ENCODE measurements at places on chromosomes 16 and 17. TPM values are rescaled to one million over a fixed set of nuclear protein-coding genes. Genes with fewer than 3 reads are reported as not detected.

GRCh38 chr16:71421911-71422310 lies 19.9 kb downstream of the TLE7 start:
- no peak for DNase-seq

DNA sequence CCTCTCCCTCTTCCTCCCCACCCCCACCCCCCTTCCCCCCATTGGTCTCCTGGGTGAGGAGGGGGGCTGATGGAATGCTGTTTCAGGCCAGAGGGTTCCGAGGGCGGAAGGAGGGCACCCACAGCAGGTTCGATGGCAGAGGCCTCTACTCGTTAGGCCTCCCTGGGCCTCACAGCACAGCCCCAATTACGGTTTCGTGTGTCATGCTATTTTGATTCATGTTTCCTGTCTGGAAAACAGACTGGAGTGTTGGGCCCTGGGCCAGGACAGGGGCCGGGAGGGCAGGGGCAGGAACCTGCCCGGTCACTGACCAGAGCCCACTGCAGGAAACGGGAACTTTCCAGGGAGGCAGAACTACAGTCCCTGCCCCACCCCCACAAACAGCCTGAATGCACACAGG lies 138.2 kb downstream of the C16orf95 start:
- no peak for DNase-seq

DNA sequence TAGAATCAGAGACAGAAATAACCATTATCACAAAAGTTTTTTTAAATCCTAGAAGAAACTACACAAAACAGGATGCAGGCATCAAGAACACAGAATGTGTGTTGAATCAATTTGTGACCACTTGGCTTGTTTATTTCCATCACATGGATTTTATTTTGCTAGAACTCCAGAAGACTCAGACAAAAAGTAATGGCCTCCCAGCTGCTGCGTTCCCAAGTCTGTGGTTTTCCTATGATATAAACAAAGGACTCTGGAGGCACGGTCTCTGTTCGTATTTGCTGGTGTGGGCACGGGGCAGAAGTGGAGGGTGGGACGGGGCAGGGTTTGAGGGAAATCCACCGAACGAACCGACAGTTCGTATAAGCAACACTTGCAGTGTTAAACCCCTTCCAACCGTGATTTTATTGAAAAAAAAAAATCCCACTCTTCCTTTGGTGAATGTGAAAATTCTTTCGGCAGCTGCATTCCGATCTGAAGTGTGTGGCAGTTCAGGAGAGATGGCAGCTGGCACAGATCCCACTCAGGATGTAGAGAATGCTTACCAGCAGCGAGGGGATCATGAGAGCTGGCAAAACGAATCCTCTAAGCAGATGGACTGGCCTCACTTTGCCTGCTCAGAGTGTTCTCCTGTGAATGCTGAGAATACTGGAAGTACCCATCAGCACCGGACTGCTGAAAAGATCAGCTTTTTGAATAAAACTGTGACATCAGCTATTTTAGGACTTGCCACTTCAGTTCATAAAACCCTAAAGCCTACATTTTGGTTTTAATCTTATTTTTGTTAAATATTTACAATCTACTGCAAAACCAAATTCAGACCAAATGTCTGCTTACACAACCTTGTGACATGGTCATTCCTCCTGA lies 165.2 kb downstream of the VPS53 start:
- DNase-seq, result no peak

- DNase-seq, result peak; percentile 86
Measured at GRCh38 chr17:45394913-45395568, 37.6 kb downstream of the ARHGAP27 start.

- DNase-seq, result no peak
Measured at GRCh38 chr16:69647020-69647419, 79.3 kb downstream of the NQO1 start.

- no peak for DNase-seq
Measured at GRCh38 chr17:21379080-21379711, 3.0 kb downstream of the KCNJ12 start.

DNA sequence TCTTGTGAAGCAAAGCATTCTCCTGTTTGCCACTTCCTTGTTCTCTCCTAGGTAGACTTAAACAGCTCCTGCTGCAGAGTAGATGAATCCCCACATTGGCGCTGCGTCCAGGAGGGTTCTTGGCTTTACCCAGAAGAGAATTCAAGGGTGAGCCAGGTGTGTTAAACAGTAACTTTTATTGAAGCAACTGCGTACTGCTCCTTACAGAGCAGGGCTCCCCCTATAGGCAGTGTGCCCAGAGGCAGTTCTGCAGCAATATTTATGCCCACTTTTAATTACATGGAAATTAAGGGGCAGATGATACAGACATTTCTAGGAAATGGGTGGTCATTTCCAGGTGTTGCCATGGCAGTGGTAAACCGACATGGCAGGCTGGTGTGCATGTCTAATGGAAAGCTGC lies 987.6 kb upstream of the RBFOX1 start:
- DNase-seq, result no peak

GRCh38 chr16:18018376-18018775 lies 318.2 kb downstream of the NPIPA8 start:
- DNase-seq, result no peak

- DNase-seq, result no peak
Measured at GRCh38 chr16:19304750-19305149, 19.2 kb downstream of the CLEC19A start.

- peak; percentile 74 for DNase-seq
Measured at GRCh38 chr17:79393358-79394052, 217.3 kb downstream of the RBFOX3 start.

DNA sequence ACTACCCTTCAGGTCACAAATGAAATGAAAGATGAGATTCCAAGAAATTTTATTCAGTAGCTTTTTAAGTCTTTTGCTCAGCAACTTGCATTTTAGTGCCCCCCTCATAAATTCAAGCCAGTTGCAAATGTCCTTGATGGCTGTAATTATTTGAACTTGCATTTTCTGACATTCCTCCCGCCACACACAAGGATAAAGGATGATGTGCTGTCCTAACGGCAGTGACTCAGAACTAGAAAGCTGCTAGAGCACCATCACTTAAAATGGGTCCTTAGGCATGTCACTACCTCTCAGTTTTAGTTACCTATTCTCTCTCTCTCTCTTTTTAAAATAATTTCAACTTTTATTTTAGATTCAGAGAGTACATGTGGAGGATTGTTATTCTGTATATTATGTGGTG lies 306.7 kb downstream of the CNTNAP4 start:
- DNase-seq, result no peak

- no peak for DNase-seq
Measured at GRCh38 chr16:64410306-64410705, 711.6 kb downstream of the CDH11 start.

Gene PRSS53
- 10.0 TPM for total RNA-seq

Gene PRSS27
- 3.5 TPM for total RNA-seq

Gene PGS1
- total RNA-seq, result 51.7 TPM

Gene MYH1
- total RNA-seq, result not detected

Gene OR4D1
- total RNA-seq, result not detected

Gene C17orf75
- 9.4 TPM for total RNA-seq

Measured in suprapubic skin (tissue), 4 donors.